ENCODE measurements at places on chromosomes 2 and 18. TPM values are rescaled to one million over a fixed set of nuclear protein-coding genes. Genes with fewer than 3 reads are reported as not detected.
A peak's percentile ranks its signal among the peaks of the same experiment; 100 is the strongest.

GRCh38 chr2:71129902-71130151, 202 bp downstream of the MCEE start:
- DNase-seq = no peak

DNA sequence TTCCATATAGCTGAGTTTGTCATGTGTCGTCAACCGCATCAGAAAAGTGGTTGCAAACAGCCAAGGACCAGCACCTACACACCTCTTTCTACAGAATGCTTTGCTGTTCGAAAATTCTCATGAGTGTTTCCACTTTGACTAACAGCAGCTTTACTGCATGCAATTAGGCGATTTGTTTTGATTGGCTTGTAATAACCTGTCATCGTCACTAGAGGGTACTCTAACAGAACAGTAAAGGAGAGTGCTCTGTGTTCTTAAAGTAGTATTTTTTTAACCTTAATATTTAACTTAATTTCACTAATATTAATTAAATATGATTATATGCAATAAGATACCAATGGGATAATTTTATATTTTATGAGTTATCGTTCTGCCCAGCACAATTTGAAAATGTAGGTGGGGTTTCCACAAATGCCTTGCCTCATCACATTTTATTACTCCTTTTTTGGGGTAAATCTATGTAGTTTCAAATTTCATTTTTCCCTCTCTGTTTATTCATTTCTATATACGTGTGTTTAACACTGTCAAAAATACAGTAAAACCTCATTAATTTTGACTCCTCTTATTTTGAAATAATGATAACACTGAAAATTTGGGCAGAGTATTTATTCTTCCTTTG, 502.2 kb downstream of the NRXN1 start:
- DNase-seq = no peak

GRCh38 chr2:158232476-158232875, 130.8 kb downstream of the UPP2 start:
- no peak for DNase-seq

- no peak for DNase-seq
These were observed 41.9 kb downstream of the RHOB start for GRCh38 chr2:20488782-20489181.

DNA sequence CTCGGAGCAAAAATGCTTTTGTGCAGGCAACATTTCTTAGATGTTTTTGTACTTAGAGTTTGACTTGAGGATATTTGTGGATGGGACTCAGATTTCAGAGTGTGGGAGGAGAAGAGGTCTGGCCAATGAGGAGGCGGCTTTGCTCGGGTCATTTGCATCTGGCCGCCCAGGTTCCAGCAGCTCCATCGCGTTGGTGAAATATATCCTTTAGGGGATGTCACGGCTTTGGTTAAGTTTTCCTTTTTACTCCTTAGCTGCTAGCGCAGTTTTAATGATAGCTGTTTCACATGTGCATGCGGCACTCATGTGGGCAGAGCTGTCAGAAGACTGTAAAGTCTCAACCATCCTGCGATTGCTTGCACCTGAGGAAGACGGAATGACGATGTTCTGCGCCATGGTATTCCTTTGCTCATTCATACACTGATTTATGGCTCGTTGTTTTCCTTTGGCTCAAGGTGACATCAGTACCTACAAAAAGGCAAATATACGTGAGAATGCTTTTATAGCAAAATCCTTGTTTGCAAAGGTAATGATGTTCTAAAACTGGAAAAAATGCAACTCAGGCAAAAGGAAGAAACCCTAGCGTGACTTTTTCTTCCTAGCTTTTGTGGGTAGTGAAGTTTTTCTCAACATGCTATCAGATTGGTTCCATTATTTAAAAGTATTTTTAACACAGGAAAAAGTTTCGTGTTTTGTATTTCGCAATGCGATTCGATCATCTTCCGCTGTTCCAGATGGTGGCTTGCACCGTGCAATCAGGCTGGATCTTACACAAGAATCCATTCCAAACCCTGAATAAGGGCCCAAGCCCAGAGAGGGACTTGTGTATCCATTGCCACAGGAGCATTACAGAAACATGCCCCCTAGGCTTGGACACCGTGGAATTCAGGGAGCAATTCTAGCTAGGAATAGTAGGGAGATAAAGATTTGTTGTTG, 70.5 kb upstream of the ZNF516 start:
- DNase-seq = peak; percentile 44

The ARHGAP25 gene
- 3.0 TPM for total RNA-seq

DNA sequence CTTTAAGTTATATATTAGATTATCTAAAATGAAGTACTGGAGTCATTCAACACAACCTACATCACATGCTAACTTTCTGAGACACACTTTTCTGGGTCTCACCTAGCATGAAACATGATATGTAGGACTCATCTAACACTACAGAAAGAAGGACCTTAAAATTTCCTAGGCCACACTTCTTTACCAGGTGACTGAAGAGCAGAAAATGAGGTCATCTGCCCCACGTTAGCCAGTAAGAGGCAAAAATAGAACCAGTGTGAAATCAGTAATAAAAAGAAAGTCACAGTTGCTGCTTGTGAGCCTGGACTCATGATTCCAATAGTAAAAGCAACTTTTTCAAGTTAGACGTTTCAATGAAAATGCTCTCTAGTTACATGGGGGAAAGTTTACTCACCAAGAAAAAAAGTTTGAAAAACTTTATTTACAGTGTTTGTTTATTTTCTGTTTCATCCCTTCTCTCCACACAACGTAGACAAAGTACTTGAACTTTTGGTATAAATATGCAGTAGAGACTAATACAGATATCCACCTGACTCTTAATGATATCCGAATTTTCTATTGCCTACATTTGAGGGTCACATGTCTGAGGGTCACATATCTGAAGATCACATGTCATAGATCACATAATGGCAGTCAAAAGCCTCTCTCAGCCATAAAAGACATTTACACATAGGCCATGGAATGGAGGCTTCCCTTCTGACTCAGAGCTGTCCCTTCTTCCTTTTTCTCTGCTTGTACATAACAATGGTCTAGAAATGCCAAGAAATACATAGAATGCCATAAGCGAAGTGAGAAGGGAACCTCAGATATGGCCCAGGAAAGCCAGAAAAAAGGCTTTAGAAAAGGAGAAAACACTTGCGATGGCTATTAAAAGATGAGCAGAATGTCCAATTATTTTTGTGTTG, 362.9 kb downstream of the ZEB2 start:
- DNase-seq = no peak

DNA sequence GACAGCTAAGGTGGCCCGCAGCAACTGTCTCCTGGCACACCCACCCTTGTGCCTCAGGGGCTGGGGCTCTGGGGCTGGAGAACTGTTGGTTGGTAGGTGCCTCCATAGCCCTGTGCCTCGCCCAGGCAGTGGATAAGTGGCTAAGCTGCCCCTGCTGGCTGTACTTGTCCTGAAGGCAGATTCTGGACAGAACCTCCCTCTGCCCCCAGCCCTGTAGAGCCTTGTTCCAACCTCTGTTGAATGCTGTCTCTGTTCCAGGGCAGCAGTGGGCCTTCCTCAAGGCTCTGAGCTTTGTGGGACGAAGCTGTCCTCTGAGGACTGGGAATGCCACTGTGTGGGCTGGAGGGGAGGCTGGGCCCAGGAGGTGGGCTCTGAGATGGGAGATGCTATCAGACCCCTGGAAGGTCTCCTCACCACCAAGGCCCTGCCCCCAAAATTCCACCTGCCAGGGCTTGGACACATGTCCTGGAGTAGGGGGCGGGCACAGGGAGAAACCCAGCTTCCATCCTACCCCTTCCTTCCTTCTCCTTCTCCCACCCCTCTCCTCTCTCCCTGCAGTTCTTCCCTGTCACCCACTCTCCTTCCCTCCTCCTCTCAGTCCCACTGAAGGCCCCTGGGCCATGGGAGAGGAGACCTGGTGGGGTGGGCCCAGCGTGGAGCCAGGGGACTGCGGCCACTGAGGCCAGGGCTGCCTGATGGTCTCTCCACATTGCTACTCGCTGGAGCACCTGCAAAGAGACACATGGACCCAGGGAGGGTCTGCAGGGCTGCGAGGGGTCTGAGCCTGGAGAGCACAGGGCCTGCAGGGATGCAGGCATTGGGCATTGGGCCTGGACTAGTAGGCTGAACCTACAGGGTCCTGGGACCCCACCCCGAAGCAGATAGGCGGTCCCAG, 1.7 kb upstream of the PDCD1 start:
- DNase-seq = no peak

The CYS1 gene
- total RNA-seq = not detected

The TMEM247 gene
- not detected for total RNA-seq

The DNAH7 gene
- total RNA-seq = 1.5 TPM

GRCh38 chr2:65049010-65049639, 7.1 kb upstream of the CEP68 start:
- no peak for DNase-seq

- DNase-seq = peak; percentile 25
These were observed 472.2 kb upstream of the DCC start for GRCh38 chr18:51867767-51868166.

DNA sequence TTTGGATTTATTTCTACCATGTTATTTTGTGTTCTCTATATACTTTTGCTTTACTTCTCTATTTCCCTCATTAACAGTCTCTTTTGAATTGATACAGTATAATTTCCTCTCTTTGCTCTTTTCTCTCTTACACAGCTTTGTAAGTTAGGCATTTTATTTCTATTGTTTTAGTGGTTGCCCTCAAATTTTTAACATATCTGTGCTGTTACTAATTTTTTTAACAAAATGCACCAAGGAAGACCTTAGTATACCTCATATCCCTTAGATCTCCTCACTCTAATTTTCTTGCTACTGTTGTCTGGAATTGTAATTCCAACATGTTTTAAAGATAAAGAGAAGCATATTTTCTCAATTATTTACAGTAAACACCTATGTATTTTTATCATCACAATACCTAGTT, 416.8 kb upstream of the SLC14A2 start:
- DNase-seq = no peak

- no peak for DNase-seq
These were observed 11.5 kb downstream of the LRRTM1 start for GRCh38 chr2:80293039-80293438.

The GPR45 gene
- 0.30 TPM for total RNA-seq

DNA sequence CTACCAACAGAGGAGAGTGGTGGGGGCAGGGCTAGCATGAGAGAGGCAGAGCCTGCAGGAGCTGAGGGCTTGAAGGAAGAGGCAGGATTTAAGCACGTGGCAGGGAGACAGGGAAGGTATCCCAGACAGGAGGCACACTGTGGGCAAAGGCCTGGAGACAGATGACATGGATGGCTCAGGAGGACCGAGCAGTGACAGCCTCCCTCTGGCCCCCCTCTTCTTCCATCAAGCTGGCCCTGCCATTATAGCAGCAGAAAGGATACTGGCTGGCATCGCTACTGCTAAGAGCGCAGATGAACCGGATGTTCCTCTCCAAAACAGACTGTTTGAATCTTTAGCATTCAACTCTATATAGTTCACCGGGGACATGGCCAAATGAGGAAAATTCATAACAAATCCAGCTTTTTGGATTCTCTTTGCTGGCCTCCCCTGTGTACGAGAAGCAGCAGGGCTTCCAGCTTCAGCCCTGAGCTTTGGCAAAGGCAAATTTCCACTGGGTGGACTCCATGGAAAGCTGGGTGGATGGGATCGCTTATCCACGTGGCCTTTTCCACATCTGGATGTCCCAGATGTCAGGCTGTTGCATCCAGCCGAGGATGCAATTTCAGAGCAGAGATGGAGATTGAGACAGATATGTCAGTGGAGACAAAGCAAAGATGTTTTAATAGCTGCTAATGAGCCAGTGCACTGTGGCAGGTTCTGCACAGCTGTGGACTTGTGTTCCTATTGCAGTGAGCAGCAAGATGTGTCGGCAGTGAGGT, 36.2 kb downstream of the CAPN13 start:
- no peak for DNase-seq

GRCh38 chr18:60987963-60988362, 345.3 kb upstream of the CDH20 start:
- no peak for DNase-seq

The TNS1 gene
- total RNA-seq = 11.3 TPM

DNA sequence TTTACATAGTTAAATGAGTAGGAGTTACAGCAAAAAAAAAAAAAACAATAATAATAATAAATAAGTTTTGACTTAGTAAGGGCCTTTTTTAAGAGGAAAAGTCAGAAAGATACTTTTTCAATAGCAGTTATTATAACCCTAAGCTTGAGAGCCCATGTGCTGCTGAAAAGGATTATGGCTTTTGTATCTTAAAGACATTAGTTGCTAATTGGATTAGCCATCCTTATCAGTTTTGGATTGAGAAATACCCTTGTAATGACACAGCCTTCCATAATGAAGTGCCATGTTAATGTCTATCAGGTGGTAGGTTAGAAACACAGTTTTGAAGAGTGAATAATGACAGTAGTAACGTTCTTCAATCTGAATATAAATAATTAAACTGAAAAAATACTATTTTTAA, 554.0 kb downstream of the RIT2 start:
- no peak for DNase-seq

- DNase-seq = no peak
These were observed 339.8 kb upstream of the TCF4 start for GRCh38 chr18:55927831-55928230.

The NGEF gene
- total RNA-seq = 0.96 TPM

- DNase-seq = no peak
These were observed 111.7 kb upstream of the DYNAP start for GRCh38 chr18:54479365-54479764.

The ARHGEF4 gene
- total RNA-seq = 22.1 TPM

The SERPINB7 gene
- not detected for total RNA-seq

The MIB1 gene
- 90.9 TPM for total RNA-seq

GRCh38 chr2:171598713-171599319, 76.5 kb downstream of the CYBRD1 start:
- DNase-seq = peak; percentile 36

DNA sequence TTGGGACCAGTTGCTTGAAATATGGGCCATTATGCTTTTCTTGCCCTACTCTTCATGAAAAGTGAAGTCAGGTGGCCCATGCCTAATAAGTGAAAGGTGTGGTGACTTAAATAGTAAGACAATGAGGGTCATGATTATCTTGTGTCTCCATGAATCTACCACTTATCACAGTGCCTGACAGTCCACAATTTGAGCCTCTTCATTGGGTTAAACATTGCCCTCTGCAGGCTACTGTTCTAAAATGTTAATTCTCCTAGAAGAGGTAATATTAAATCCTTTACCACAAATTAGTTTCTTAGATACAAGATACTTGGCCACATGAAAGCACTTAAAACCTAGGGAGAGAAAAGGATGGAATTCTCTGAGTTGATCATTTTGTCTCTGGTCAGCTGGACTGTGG, 4.0 kb downstream of the EGR4 start:
- DNase-seq = no peak

DNA sequence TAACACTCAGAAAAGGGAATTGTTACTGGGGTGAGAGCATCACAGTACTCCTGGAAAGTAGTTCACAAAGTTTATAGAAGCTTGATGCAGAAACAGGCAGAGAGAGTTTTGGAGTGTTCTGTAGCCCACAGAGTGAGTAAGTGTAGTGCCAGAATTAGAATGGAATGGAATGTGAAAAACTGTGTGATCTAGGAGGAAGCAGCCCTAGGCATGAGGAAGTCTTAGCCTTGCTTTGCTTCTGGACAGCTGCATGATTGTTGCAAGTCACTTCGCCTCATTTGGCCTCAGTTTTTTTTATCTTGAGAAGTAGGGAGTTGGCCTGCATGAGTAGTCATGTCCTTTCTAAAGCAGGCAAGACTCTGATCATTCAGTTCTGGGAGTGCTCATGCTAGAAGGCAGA, 10.9 kb downstream of the SERPINB12 start:
- no peak for DNase-seq

- no peak for DNase-seq
These were observed 9.5 kb upstream of the IL1B start for GRCh38 chr2:112846031-112846430.

GRCh38 chr2:107242811-107243210, 356.8 kb upstream of the ST6GAL2 start:
- DNase-seq = no peak

Measured in neural crest cell (in vitro differentiated cells).